DMS 273 treated with DMSO at 0.1 percent for 48 hours (cell line): ENCODE measurements at places on chromosomes 12 and 14.

GRCh38 chr12:130405332-130405731 is 67.6 kb downstream of the PIWIL1 start:
- DNase-seq: no peak

DNA sequence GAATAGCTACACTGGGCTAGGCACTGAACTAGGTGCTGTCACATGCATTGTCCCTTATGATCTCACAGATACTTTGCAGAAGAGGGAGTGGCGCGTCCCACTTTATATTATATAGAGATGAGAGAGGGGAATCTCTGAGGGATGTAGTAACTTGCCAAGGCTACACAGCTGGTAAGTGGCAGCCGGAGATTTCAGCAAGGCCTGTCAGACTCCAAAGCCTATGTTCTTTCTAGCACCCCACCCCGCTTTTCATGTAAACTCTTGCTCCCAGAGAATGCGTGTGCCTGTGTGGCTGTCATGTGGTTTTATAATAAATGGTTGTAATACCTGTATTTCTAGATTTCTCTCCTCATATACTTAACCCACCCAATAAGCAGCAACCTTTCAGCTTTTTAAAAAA is 39.1 kb downstream of the WDR20 start:
- no peak for DNase-seq

DNA sequence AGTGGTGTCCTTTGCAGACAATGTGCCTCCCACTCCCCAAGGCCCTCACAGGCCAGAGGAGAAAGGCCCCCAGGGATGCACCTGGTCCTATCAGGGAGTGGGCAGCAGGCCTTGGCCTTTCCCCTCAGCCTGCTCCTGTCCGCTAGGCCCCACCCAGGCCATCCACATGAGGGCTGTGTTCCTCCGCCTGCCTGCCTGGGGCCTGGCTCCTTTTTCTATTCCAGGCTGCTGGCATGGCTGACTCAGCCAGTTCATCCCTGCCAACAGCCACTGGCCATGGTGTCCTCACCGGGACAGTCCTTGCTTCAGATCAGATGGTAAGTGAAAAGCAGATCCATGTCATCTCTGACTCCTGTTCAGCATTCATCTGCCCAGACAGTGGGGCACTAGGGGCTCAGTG is 13.4 kb downstream of the ISM2 start:
- DNase-seq: no peak

DNA sequence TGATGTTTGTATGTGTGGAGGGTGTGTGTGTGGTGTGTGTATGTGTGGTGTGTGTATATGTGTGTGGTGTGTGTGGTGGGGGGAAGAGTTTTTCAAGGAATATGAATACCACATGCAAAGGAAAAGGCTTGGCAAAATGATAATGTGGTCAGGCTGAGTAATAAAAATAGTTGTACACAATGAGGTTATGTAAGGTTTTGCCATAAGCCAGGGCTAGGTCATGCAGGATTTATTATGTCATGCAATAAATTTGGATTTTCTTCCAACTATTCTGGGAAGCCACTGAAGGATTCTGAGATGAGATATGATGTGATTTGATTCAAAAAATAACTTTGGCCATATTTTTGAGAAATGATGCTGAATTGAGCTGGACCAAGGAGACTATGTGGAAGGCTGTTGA is 1191.6 kb upstream of the SEL1L start:
- DNase-seq: no peak

DNA sequence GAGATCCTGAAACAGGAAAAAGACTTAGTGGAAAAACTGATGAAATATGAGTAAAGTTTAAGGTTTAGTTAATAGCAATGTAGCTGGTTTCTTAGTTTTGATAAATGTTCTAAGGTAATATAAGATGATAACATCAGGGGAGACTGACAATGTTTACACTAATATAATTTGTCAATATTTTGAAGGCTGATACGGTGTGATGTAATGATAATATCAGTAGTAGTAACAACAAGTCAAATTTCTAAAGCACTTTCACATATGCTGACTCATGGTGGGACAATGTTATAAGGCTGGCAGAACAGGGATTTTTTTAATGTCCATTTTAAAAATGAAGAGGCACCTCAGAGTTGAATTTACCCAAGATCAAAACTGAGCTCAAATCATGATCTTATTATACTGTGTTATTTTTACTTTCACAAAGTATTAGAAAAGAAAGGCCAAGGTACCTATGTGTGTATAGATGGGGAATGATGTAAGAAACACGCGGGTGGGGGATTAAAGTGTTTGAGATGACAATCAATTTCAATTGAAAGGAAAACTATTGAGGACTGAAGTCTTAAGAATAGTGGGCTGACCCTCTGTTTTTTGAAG is 2.4 kb upstream of the FLRT2 start:
- no peak for DNase-seq

- DNase-seq: no peak
These were observed 28.8 kb downstream of the DMAC2L start for GRCh38 chr14:50340963-50341362.

DNA sequence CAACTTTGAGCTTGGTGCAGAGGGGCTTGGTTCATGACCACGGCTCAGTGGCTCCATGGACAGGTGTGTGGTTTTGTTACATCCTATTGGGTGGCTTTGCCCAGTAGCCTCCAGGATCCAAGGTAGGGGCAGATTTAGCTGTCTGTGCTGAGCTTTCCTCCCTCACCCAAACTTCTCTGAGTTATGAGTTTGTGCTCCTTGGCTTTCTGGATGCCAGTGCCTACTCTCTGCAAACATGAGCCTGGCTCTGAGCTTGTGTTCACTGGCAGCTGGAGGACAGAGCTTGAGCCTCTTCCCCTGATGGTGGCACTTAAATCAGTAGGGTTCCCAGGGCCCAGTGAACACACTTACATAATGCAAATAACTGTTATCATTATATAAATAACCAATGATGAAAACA is 45.3 kb upstream of the HECTD1 start:
- DNase-seq: no peak

- DNase-seq: no peak
These were observed 13.2 kb downstream of the SLC2A14 start for GRCh38 chr12:7859552-7859951.

DNA sequence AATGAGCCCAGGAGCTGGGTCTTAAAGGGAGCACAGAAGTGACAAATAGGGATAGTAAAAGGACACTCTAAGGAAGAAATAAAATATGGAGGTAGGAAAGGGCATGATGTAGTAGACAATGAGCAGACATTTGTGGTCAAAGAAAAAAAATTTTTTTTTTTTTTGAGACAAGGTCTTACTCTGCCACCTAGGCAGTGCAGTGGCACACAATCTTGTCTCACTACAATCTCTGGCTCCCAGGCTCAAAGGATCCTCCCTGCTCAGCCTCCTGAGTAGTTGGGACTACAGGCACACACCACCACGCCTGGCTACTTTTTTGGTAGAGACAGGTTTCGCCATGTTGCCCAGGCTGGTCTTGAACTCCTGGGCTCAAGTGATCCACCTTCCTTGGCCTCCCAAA is 8.5 kb downstream of the FKBP3 start:
- no peak for DNase-seq

GRCh38 chr12:13534242-13534641 is 337.7 kb downstream of the EMP1 start:
- no peak for DNase-seq

DNA sequence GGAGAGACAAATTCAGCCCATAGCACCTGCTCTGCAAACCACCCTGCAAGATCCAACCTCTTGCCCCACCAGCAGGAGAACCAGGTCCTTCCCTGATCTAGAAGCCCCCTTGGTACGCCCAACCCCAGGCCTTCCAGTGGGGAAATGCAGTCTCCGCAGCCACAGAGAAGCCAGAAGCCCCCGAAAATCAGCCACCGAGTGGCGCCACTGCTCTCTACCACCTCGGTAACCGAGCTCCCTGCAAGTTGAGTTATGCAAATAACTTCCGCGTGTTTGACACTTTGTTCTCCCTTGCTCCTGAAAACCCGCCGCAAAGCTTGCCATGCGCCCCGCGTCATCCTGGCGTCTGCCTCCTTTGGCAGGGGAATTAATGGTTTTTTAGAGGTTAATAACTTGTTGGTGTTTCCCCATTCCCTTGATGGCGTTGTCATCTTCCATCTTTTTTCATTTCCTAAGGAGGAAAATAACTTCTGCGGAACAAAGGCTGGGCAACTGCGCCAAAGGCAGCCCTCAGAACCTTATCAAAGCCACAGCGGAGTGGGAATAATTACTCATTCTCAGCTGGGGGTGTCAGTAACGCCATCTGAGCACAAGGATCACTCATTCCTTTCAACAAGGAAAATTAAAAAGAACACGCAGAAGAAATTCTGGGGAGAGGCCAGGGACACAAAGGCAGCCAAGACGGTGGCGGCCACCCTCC is 60.4 kb downstream of the FZD10 start:
- no peak for DNase-seq

DNA sequence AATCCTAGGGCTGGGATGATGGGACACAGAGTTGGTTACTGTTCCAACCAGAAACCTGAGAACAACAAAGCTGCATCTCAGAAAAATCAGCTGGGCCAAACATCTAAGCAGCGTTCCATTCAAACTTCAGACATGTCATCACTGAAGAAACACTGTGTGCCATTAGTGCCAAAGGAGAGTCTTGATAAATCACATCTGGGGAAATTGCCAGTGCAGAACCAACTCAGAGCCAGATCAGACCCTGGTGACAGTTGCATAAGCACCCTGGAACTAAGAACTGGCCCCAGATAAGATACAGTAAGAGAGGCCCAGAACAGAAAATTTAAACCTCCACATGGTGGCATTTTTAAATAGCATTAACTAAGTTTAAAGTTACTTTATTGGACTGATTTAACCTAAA is 482.8 kb downstream of the PRKD1 start:
- no peak for DNase-seq

DNA sequence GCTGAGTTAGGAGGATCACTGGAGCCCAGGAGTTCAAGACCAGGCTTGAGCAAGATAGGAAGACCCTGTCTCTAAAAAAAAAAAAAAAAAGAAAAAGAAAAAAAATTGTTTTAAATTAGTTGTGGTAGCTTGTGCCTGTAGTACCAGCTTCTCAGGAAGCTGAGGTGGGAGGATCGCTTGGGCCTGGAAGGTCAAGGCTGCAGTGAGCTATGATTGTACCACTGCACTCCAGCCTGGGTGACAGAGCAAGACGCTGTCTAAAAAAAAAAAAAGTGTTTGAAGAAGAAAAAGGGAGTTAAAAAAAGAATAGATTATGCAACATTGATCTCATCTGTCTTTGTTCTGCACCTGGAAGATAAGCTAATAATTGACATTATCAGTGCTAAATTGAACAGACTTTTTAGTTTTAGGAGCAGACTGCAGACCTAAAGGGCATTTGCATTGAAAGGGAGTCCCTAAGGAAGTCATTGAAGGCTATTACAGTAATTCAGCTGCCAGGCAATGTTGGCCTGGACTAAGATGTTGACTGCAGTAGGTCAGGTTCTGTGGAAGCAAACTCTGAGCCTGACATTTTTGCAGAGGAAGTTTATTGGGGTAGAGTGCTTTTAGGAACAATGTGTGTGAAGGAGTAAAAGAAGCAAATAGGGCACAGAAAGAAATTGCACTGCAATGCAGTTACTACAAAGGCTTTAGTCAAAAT is 215.8 kb downstream of the PCNX1 start:
- DNase-seq: no peak

DNA sequence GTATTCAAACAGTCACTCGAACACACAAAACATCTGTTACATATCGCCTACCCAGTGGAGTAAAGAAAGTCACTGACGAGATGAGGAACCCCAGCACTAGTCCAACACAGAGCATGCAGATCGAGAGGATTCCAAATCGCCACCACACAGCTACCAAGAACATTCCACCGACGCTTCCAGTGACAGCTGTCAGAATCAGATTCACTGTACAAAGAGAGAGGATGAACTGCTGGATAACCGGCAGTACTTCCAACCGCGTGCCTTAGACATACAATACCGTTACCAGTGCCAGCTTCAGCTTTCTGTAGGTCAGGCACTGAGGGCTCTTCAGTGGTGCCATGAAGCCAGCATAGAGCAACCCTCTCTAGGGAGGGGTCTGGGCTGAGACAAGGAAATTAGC is 34.5 kb downstream of the TM7SF3 start:
- DNase-seq: no peak

GRCh38 chr14:23066855-23067744 is 9.8 kb upstream of the CDH24 start:
- no peak for DNase-seq

- DNase-seq: no peak
These were observed 12.3 kb upstream of the RARG start for GRCh38 chr12:53244337-53244736.

DNA sequence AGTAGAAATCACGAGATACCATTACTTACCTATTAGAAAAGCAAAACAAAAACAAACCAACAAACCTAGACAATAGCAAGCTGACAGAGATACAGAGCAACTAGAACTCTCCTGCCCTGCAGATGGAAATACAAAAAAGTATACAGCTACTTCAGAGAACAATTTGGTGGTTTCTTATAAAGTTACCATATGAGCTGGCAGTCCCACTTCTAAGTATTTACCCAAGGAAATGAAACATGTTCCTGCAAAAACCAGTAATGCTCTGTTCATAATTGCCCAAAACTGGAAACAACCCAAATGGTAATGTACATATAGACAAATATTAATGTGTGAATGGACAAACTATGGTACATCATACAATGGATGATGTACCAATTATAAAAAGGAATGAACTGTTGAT is 31.7 kb downstream of the FUT8 start:
- no peak for DNase-seq

DNA sequence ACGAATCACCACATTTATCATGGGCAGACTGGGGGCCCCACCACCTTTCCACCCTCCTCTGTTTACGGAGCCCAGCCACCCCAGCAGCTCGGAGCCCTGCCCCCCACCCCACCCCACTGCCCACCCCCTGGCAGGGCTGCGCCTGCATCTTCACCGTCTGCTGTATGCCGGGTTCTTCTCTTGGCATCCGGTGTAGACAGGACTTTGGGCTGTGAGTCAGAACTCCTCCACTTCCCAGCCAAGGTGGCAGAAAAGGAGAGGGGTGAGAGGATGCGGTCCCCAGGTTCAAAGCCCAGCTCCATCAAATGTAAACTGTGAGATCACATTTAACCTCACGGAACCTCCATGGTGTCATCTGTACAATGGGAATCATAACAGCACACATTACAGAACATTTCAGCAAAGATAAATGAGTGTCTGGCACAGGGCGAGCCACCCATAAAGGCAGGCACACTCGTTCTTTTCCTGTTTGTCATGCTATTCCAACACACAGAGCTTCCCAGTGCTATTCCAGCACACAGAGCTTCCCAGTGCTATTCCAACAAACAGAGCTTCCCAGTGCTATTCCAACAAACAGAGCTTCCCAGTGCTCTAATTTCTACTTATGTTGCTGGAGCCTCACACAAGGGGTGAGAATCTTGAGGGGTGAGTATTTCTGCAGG is 292.7 kb upstream of the RTL1 start:
- no peak for DNase-seq
